Fibroblast of lung (primary cell): ENCODE measurements at places on chromosomes 7 and 10.
A peak's percentile ranks its signal among the peaks of the same experiment; 100 is the strongest.

DNA sequence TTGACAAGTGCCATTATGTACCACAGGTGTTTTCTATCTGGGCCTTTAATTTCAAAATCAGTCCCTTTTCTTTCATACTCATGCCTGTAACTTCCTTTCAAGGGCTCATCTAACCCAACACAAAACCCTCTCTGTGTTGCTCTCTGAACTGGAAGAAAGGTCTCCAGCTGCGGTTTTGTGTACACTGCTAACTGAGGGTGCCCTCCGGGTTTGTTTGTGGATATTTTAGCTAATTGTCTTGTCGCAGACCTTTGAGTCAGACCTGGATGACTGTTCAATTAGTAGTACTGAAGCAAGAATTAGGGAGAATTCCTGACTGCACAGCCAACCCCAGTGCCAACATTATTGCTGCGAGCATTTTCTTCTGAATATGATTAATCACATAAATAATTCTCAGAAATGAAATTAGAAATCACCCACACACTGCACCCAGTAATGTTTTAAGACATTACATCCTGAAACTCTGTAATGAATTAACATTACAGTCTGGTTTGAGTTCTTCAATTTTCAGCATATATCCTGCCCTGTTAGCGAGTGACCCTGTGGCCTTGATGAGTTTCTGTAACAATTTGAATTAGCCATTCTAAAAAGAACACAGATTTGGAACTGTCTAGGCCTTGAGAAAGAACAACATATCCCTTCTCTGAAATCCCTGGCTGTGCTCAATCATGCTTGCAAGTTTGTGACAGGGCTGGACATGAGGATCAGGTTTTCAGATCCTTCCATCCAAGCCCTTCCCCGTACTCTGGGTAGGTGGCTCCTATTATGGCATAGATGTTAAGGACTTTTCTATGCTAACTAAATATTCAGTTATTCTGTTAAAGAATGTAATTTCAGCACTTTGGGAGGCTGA lies 460.1 kb downstream of the PLXDC2 start:
- DNase-seq, result peak; percentile 44

- DNase-seq, result peak; percentile 84
Measured at GRCh38 chr7:113197274-113197673, 78.9 kb upstream of the SMIM30 start.

GRCh38 chr10:12445701-12446334 lies 96.5 kb downstream of the CAMK1D start:
- no peak for DNase-seq

DNA sequence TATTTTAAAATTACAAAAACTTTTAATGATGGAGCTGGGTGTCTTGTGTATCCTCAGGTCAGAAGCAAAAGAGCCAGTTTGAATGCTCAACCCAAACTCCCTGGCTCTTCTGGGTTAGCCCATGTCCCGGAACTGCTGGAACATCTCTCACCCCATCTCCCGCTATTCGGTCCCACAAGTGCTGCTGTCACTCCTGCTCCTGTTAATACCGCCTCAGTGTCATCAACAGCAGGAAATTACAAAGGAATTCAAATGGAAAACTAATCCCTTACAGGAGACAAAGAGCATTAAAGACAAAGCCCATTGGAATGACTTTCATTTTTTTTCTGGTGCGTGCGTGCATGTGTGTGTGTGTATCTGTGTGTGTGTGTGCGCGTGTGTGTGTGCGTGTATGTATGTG lies 112.0 kb upstream of the C7orf33 start:
- no peak for DNase-seq

DNA sequence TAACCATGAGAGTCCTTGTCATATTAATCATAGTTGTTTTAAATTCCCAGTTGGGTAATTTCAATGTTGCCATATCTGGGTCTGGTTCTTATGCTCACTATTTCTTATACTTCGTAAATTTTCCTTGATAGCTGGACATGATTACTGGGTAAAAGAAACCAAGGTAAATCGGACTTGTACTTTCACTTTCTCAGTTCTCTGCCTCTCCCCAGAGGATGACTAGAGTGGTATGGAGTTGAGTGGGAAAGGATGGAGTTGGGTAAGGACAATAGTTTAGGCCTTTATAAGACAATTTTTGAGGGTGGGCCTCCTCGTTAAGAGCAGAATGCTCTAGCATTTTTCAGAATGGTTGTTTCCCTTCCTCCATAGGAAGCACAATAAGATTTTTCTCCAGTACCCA lies 106.1 kb downstream of the CRPPA start:
- no peak for DNase-seq

DNA sequence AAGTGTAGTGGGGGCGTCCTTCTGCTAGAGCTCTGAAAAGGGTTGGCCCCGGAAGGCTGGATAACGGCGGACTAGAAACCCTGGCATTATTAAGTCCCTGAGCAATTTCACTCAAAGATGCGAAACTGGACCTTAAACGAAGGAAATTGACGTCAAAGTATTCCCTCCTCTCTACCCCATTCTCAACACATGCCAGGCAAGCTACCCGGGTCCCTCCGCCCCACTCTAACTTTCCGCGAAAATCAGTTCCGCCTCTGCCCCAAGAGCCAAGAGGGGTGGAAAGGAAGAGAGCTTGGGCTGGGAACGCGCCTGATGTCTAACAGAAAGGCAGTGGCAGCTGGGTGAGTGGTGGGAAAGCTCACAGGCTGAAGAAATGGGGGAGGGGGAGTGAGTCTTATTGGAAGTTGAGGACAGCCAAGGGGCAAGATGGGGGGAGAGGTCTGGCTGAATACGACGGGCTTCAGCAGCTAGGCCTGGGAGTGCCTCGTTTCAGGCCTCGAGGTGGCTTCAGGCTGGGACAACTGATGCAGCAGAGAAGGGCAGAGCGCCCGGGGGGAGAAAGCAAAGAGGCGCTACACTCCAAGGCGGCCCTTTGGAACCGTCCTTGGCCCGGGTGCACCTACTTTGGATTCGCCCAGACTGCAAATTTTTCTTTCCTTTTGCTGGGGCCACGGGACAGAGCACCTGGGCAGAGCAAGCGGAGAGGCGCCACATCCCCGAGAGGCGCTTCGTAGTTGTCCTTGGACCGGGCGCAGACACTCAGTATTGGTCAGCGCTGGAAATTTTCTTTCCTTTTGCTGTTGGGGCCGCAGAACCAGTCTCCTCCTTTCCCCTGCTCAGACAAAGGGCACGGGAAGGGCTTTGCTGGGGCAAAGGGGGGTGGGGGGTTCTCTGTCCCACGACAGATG lies 2.0 kb upstream of the FEZF1 start:
- DNase-seq, result no peak

DNA sequence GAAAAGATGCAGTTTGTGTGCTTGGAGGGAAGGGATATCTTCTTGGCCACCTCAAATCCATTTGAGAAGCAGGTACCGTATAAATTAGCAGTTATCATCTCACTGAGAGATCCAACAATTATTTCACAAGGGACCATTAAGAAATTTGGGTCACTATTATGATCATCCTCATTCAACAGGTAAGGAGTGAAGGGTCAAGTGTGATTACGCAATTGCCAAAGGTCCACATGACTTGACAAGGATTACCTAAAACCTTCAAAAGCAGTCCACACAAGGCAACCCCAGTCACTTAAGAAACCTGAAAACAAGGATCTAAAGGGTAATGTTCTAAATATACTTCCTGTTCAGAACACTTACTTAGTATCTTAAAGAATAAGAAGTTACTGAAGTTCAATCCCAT lies 27.4 kb downstream of the CCDC6 start:
- DNase-seq, result no peak

GRCh38 chr7:127782075-127782474 lies 130.1 kb downstream of the SND1 start:
- DNase-seq, result no peak

DNA sequence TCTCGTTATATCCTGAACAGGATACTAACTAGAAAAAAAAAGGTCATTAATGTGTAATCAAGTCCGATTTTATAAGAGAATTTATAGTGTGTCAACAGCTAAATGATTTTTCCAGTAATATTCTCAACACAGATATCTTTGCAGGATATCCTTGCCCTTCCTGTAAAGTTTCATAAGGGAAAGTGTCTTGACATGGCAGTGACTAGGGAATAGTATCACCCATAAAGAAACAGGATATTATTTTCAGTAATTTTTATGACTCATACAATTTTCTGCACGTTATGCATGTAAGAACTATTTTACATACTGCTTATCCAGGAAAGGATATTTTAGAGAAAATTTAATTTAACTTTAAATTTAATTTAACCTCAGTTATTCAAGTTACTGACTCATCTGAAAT lies 19.5 kb upstream of the PNLIP start:
- DNase-seq, result no peak

GRCh38 chr7:29035044-29035740 lies 77.1 kb upstream of the TRIL start:
- DNase-seq, result peak; percentile 67

- peak; percentile 79 for DNase-seq
Measured at GRCh38 chr7:144391823-144392255, 11.7 kb downstream of the NOBOX start.

DNA sequence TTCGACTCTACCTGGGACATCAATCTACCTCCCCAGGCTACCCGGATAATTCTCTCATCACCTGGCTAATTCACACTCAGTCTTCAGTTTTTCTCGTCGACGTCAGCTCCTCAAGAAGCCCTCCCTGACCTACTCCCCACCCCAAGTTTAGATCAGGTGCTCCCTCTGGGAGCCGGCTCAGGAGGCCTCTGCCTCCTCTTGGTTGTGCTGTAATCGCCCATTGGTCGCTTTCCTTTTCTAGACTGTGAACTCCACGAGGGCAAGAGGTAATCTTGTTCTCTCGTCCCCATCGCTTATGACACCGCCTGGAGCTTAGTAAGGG lies 461 bp upstream of the WIPF3 start:
- no peak for DNase-seq

- DNase-seq, result no peak
Measured at GRCh38 chr10:92274071-92274470, 16.8 kb downstream of the CPEB3 start.

DNA sequence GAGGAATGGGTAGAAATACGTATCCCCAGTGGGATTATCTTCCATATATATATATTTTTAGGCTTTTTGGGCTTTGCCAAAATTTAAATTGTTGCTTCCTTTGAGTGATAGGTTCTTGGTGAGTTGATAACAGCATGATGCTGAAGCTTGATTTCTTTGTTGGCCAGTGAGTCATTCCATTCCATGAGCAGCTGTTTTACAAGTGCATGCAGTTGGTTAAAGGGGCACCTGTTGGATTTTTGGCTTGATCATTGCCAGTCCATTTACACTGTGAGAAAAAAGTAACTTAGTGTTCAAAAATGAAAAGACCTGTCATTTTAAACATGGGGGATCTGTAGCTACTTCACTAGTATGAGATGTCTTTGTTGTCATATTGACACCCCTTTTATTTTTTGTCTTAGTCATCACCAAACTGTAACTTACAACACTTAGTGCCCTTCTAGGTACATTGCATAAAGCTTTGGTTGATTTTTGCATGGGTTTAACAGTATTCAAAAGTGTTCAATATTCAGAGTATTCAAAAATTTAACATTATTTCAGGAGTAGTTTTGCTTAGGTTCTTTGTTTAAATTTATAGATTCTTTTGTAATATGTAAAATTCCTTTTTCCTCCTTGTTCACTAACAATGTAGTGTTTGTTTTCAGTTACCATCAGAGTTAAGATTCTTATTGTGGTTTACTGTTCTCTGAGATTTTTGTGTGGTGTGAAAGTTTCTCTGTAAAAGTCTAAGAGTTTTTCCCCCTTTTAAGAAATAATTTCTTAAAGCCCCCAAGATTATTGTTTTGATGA lies 8.8 kb downstream of the AKAP9 start:
- peak; percentile 61 for DNase-seq

GRCh38 chr7:101671371-101672356 lies 42.6 kb upstream of the MYL10 start:
- peak; percentile 43 for DNase-seq

DNA sequence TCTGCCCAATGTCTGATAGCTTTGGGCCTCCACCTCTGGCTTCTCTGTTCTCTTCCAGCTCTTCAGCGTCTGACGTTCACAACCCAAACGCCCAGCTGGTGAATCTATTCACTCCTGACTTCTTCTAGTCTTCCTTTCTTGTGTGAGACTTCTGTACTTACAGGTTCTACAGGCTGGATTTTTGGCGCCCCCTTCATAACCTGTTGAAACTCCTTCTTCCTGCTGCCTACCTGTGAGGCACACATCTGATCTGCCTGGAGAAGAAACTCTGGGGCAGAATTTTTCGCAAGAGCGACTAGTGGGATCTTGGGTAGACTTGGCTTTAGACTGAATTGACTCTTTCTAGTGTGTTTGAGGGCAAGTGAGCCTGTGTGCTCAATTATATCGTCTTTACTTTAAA lies 249.3 kb downstream of the REEP3 start:
- no peak for DNase-seq

DNA sequence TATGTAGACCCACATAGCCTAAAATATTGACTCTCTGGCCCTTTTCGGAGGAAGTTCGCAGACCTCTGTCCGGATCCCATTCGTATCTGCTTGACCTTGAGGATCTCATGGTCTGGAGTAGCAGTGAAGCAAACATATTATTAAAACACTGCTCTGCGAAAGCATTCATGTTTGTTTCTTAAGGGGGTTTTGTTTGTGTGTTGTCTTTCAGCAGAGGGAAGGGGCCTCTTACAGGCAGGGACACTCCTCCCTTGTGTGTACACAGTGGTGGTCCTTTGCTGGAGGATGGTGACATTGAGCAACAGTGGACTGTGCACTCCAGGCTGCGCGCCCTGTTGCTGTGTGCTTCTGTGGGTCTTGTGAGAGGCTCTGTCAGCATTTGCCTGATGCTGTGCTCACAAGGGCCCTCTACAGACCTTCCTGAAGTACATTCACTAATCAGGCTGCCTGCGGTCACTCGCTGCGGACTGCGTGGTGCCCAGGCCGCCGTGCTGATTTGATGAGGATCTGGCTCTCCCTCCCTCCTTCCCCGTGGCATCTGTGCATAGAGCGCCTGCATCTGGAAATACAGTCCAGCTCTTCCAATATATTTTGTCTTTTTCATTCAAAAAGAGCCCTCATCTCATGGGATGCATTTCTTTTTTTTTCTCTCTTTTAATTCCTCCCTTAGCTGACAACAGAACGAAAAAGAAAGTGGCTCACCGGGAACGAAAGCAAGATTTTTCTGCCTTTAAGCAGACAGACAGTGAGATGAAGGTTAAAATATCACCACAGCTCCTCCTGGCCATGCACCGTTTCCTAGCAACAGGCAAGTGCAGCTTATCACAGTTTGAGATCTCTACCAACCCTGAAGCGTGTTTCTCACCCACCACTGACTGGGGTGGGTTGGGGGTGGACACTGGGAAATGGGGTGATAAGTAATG lies 135.8 kb downstream of the CNNM2 start:
- peak; percentile 82 for DNase-seq

DNA sequence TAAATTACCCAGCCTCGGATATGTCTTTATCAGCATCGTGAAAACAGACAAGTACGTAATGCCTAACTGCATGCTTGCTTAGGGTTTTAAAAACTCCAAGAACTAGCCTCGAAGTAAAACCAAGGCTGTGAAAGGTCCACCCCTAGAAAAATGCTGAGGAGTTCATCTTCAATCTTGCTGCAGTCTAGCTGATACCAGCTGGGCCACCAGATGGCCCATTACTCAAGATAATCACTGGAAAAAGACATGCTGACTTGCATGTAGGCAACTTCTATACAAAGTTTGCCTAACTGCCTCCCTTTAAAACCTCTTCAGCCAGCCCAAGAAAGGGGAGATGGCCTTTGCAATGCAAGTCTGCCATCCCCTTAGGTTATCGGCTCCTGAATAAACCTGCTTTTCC lies 614.1 kb downstream of the GALNT17 start:
- no peak for DNase-seq
